Stimulated activated CD4-positive, alpha-beta T cell treated with anti-CD3 and anti-CD28 coated beads, TNF-alpha, amount 100 ng/mL, for 24 hours (primary cell): ENCODE measurements at places on chromosomes 3 and 15.

DNA sequence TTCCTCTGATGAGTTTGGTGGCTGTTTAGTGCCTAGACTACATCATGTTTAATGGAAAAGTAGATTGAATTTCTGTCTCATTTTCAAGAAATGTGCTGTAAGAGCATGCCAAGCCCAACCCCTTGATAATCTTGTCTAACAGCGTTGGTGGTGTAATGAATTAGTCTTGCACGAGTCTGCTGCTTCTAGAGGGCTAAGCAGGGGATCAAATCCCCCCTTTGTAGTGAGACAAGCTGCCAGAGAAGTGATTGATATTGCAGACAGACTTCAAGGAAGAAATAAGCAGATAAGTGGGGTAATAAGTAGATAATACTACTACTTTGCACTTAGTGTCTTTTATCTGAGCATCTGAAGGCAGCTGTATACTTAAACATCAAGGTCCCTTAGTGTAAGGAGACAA lies 141.4 kb downstream of the TP63 start:
- no peak for DNase-seq

DNA sequence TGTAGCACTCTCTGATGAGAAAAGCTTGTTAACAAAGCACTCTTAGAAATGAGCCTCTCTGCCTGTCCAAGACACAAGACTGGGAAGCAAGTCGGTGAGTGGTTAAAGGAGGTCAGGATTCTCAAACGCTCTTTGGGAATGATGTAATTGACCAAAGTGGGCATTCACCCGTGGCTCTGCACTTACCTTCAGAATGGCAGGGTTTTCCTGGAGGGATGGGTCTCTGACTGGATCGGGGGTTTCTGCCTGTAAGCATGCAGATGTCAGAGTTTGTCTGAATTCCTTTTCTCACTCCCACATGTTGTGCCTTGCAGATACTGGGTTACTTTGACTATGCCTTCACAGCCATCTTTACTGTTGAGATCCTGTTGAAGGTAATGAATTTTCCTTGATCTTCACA lies 106.3 kb downstream of the CHDH start:
- DNase-seq: no peak

- DNase-seq: no peak
Observed at GRCh38 chr3:184320104-184320445, 5.7 kb downstream of the EIF4G1 start.

DNA sequence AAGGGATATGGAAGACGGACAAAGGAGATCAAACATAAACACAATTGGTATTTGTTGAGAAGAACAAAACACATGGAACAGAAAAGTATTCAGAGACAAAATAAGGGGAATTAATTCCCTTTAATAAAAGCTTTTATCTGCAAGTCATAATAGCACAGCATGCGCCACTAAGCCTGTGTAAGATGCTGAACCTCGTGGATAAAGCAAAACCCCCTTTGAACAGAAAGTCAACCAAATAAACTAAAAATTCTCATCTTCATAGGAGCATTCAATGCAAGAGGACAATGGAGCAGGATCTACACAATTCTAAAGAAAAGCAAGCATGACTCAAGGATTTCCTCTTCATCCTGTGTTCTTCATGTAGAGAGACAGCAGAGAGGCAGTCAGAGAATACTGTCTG lies 274.3 kb upstream of the GOLGA6L4 start:
- DNase-seq: no peak

DNA sequence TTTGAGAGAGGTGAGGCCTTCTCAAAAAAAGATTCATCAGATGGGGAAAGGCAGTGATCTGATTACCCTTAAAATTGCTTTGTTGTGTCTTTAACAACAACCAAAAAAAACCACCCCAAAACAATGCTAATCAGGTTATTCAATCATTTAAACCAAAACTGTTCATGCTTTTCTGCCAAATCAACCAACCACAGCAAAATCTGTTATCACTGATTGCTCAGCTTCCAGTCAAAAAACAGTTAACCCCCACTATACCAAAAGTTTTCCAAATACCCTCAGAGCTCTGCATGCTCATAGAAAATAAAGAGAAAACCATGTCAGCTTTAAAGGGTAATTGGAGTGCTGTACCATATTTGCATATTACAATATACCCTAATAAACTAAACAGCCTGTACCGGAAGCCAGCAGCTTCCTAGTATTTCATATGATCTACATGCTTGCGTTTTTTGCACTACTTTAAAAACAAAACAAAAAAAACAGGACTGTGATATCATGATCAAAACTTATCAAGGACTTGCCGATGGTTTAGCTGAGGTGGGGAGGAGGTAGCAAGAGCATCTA lies 22.8 kb downstream of the SATB1 start:
- DNase-seq: no peak

GRCh38 chr3:38538773-38539353 lies 42.7 kb downstream of the EXOG start:
- DNase-seq: no peak

DNA sequence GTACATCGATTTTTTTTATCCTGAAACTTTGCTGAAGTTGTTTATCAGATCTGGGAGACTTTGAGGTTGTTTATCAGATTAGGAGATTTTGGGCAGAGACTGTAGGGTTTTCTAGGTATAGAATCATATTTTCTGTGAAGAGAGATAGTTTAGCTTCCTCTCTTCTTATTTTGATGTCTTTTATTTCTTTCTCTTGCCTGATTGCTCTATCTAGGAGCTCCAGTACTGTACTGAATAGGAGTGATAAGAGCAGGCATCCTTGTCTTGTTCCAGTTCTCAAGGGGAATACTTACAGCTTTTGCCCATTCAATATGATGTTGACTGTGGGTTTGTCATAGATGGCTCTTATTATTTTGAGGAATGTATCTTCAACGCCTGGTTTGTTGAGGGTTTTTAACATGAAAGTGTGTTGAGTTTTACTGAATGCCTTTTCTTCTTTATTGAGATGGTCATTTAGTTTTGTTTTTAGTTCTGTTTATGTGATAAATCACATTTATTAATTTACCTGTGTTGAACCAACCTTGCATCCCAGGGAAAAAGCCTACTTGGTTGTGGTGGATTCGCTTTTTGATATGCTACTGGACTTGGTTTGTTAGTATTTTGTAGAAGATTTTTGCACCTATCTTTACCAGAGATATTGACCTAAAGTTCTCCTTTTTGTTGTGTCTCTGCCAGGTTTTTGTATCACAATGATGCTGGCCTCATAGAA lies 14.9 kb upstream of the DNAAF4 start:
- no peak for DNase-seq

DNA sequence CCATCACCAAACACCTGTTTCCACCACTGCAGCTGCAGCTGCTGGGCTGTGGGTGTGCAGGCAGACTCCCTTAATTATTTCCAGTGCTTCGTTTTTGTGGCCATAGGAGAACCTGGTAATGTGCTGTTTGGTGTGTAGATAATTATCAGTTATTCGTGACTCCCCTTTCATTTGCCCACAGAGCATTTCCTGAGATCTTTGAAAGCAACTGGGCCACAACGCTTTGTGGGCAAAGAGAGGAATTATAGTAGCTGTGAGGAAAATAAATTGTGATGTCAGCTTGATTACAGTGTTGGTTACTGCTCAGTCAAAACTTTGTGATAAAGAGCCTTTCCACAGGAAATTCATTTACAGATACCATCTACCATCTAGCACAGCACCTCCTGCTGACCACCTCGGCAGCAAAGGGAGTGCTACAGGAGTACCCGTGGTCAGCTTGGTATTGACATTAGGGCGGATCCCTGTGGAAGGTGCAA lies 193.3 kb upstream of the SLCO3A1 start:
- no peak for DNase-seq

- no peak for DNase-seq
Observed at GRCh38 chr3:18713577-18713951, 288.4 kb upstream of the SATB1 start.

GRCh38 chr15:74657846-74658245 lies 38.0 kb downstream of the EDC3 start:
- no peak for DNase-seq

- DNase-seq: no peak
Observed at GRCh38 chr3:103947062-103947461, 1419.6 kb upstream of the ALCAM start.

GRCh38 chr3:114686621-114687020 lies 392.8 kb downstream of the TIGIT start:
- DNase-seq: no peak

GRCh38 chr3:196419386-196419785 lies 12.8 kb downstream of the UBXN7 start:
- DNase-seq: no peak

DNA sequence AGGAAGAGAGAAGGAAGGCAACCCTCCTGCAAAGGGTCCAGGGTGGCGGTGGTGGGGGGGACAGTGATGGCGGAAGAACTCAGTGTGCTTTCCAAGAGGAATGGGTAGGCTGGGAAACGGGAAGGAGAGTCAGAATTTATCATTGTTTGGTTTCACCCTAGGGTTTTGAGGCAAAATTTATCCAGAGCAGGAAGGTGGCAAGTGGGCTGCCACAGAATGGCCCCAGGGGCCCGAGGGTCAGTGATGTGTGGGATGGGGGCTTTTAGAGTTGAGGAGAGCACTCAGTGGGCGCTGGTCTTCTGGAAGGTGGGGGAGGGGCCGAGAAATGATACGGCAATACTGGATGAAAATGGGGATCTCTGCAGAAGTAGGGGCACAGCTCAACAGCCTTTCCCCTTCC lies 581 bp downstream of the FAM131A start:
- no peak for DNase-seq

GRCh38 chr3:11591391-11592282 lies 52.1 kb downstream of the VGLL4 start:
- DNase-seq: no peak

DNA sequence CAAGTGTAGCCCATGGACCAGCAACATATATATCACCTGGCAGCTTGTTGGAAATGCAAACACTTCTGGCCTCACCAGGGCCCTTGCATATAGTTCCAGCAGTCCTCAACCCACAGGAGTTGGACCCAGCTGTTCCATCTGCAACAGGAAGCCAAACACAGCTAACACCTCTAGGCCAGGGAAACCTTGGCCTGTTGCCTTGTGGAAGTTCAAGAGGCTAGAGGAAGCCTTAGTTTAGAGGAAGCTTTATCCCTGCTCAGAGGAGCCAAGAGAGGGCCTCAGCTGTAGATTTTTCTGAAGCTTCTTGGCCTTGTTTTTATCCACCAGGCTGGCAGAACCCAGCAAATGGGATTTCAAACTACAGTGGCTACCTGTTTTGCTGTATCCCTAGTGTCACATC lies 11.4 kb downstream of the FHIT start:
- no peak for DNase-seq

GRCh38 chr15:97084650-97085049 lies 754.1 kb downstream of the NR2F2 start:
- DNase-seq: no peak

DNA sequence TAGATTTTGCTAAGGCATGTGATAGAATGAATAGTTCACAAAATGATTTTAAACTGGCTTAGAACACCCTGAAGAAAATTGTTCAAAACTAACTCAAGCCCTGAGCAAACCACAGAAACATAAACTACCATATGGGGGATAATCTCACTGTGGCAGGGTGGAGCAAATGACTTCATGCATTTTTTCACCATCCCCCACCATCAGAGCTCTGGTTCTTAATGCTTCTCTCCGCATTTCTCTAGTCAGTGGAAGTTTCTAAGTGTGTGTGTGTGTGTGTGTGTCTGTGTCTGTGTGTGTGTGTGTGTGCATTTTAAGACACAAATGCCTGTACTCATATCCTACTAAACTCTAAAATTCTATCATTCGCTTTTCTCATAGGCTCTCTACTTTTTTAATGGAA lies 107.1 kb upstream of the PHLDB2 start:
- no peak for DNase-seq

DNA sequence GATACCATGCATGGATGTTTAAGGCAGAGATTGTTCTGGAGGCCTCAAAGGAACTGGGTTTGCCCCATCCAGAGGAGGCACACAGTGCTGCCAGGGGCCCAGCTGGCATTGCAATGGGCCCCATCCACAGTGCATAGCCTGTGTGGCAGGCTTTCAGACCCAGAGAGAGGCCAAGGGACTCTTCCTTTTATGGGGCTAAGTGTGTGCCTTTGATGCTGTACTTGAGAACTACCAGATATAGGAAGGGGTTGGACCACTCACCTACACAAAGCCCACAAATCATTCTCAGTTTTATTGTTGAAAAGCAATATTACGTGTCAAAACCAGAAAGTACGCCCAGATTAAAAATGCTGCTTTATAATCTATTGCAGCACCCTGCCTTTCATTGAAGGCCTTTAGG lies 134.9 kb downstream of the EPHB1 start:
- no peak for DNase-seq

DNA sequence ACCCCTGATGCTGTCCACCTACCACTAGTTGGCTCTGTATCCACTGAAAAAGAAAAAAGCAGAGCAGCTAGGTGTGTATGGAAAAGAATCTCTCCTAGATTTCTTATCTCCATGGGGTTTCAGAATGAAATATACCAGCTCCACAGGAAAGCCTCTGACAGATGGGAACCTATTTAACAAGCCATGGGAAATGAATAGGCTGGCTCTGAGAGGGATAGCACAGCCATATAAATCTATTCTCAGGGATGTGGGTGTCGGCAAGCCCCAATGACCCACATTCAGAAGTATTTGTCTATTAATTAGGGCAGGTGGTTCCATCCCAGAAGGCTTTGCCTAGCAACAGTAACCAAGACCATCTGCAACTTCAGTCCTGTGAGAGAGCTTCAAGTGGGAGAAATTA lies 694.1 kb downstream of the AGBL1 start:
- DNase-seq: no peak

GRCh38 chr3:47802734-47803479 lies at the start of gene DHX30:
Gene DHX30 (plus strand): TSS chr3:47803138. CDS start chr3:47810684, 7,546 bp downstream.
- peak; percentile 84 for DNase-seq
